Activated T-cell treated with anti-CD3 and anti-CD28 coated beads, Interleukin-2, amount 50 U/mL, for 24 hours (primary cell): ENCODE measurements at places on chromosomes 6 and 20.

DNA sequence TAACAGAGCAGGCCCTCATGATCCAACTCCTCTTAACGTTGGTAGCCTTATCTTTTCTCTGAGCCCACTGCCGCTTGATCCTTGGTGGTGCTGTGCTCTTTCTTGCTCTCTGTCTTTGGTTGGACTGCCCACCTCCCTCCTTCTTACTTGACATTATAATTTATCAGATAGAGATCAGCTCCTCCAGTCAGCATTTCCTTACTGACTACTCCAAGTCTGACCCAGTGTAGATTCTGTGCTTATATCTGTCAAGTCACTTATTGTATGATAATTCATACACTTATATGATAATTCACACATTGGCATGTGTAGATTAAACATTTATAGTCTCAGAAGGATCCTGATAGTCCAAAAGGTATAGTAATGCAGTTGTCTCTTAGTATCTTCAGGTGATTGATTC lies 18.1 kb downstream of the PTPRA start:
- DNase-seq, result no peak

DNA sequence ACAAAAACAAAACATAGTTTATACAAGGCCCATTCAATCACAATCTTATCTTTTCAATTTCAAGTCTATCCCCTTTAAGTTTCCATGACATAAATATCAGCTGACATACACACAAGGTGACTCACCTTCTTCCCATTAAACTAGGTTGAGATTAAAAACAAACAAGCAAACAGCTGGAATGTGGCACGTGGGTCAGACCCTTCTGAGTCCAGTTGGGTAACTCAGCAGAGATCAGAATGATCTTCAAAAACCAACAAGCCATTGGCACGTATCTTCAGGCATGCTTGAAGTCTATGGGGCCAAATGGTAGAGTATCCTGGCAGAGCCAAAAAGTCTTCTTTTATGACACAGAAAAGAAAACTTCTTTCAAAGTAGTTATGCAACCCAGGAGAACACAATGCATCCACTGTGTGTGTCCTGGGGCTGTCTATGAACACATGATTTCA lies 603.5 kb upstream of the CITED2 start:
- no peak for DNase-seq

GRCh38 chr20:63693083-63693732 lies 3.2 kb upstream of the TNFRSF6B start:
- no peak for DNase-seq

GRCh38 chr6:91781946-91782345 lies 1195.1 kb upstream of the MAP3K7 start:
- no peak for DNase-seq

- no peak for DNase-seq
Measured at GRCh38 chr20:25193843-25194242, 1.7 kb upstream of the ENTPD6 start.

DNA sequence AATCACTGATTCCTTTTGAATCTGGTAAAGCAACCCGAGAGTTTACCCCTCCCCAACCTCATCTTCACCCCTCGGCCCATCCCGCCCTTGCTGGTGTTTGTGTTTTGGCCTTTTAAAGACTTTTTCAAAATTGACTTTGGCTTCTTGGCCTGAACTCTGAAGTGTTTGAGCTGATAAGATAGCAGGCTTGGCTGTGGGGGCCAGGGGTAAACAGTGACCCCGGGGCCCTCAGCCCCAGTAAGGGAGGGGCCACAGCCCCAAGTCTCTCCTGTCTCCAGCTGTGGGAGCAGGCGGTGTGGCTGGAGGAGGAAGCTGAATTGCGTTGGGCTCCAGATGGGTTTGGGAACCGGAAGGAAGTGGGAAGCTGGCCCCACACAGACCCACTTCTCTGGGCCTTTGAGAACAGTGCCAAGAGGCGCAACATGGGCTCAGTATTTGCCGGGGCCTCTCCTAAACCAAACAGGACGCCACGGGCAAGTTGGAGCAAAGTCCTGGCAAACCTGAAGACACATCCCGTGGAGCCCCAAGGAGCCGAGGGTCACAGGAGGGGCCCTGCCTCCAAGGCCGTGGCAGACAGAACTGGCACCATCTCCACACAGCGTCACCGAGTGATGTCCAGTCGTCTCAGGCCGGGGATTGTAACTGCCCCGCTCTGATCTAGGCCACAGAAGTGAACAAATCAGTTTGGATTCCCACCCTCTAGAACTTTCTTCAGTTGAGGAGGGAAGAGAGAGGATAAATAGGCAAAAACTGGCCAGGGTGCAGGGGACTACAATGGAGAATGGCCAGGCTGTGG lies 54.3 kb upstream of the PTPN1 start:
- no peak for DNase-seq

DNA sequence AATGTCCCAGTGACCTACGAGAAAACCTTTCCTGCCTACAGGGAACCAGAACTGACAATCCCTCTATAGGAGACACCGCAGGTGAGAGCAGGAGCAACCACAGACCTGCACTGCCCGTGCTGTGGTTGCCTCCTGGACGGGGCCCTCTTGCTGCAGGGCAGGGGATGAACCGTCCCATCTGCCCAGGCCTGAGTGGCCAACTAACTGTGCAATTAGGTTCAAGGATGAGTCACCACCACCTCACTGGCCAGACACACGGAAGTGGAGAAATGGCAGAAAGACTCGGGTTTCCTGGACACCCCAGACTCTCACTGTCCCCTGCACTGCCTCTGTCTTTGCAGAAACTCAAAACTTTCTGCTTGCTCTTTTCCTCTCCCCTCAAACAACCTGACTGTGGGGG lies 13.8 kb upstream of the HLA-G start:
- no peak for DNase-seq

DNA sequence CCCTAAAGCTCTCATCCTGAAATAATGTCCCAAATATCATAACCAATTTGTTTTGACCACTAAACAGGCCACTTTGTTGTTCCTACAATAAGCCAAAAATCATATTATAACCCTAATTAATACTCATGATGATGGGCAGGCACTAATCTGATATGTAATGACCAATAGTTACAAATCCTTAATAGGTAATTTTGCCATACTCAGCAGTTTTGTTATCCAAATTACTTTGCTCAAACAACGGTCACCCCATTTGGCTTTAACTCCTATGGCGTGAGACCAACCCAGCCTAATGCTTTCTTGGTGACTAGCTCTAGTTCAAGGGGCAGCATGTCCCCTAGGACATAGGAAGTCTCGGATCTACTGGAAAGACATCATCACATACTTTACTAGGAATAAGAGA lies 123.2 kb upstream of the ID4 start:
- DNase-seq, result no peak

GRCh38 chr20:36599912-36600345 lies 5.7 kb upstream of the RAB5IF start:
- DNase-seq, result no peak

DNA sequence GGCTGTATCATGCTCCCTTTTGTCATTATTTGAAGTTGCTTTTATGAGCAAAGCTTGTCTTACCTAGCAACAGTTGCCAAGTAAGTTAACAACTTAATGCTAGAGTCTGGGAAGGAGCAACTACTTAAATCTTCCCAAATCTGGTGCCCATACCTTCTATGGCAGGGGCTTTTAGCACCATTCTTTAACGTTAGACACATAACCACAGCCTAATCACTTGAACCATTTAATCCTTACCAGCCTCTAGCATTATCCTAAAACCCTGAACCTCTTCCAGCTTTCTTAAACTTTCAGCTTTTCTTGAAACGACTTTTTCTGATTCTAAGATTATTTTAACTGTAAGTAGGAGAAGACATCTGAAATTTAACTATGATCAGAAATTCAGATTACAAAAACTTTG lies at the start of gene C6orf163:
Gene C6orf163, plus strand, starts transcription at position 83 of the 400 bp plus-strand sequence. Its CDS starts 287 bp downstream, at position 370.
- no peak for DNase-seq

- DNase-seq, result no peak
Measured at GRCh38 chr6:20633566-20634340, 99.5 kb downstream of the CDKAL1 start.

DNA sequence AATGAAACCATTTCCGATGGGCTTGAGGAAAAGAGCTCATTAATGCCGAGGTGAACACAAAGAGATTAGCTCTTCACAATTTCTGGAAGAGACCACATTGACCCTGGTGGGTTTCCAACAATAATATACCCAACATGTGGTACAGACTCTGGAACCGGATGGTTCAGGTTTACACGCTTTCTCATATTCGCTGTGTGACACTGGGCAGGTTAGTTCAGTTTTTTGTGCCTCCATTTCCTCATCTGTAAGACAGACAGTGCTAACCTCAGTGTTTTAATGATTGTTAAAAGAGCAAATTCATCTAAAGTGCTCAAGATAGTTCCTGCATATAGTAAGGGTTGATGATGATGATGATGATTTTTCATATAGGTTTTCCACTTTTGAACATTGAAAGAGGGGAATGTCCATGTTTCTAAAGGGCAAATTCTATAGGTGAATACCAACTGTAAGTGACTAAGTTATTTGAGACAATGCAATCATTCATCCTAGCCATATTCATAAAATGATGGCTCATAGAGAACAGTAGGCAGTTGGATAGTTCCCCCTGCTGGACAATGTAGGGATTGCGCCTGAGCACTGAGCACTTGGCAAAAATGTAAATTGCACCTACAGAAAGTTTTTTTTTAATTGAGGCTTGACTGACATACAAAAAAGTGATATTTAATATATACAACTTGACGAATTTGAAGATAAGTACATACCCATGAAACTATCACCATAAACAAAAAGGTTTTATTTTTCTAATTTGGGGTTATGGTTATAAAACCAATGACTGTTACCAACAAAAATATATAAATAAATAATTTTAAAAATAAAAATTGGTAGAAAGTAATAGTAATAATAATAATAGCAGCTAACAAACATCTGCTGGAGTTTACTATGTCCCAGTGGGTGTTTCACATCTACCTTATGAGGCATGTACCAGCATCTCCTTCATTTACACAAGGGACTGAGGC lies 2.1 kb upstream of the PERP start:
- DNase-seq, result peak; percentile 83

GRCh38 chr20:19768325-19768842 lies 10.3 kb downstream of the RIN2 start:
- no peak for DNase-seq

DNA sequence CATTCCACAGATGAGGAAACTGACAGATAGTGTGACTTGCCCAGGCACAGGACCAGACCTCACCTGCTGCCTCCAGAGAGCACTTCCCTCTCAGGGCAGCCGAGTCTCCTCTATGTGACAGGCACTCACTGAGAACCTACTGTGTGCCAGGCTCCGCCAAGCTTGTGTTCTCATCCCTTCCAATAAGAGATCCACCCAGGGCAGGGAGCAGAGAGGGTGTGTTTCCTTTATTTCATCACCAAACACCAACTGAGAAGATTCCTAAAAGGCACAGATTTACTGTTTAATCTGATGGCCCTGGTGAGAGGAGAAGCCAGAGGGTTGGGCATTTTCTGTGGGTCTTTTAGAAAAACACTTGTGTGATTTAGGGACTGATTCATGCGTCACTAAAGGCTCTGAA lies 20.5 kb downstream of the SIRPA start:
- DNase-seq, result no peak

- no peak for DNase-seq
Measured at GRCh38 chr6:8436966-8437365, 1.6 kb upstream of the SLC35B3 start.

DNA sequence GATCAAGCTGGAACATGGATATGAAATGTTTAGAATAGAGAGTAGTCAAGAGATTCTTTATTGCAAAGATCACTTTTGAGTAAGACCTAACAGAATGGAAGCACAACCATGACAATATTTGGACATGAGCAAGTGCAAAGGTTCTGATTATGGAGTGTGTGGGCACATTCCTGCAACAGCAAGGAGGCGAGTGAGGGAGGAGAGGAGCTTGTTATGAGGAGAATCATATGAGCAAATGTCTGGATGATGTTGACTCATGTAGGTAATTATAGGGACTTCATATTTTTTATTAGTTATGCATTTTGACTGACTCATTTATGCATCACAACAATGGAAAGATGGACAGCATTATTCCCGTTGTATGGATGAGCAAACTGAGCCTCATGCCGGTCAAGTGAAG lies 100.8 kb upstream of the SLC35B3 start:
- DNase-seq, result no peak

DNA sequence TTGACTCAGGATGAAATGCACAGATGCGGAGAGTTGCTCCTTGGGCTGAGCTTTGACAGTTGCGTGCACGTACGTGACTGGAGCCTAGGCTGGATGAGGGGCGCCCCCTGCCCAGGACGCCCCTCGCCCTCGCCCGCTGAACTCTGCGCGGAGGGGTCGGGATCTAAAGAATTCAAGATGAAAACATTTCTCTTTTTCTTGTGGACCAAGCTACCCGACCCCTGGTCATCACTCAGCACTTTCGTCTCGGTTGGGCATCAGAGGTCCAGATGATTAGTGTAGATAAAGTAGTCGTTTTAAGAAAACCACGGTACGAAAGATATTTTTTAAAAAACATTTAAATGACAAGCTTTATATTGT lies 700 bp downstream of the DTD1 start:
- DNase-seq, result no peak

DNA sequence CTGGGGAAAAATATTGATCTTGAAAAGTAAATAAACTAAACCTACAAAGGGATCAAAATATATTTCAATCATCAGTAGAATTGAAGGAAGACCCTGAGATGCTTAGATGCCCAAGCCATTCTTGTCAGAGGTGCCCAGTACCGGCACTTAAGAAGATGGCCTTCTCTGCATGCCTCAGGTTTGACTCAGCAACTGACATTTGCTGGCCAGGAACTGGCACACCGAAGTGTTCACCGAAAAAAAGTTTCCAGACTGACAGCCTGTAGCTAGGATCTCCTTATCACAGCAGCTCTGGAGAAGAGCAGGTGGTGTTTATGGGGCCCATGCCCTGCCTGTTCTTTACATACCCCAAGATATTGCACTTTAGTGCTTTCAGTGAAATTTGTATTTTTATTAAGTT lies 203.2 kb downstream of the MOXD1 start:
- no peak for DNase-seq

- no peak for DNase-seq
Measured at GRCh38 chr6:92588148-92588547, 831.2 kb downstream of the EPHA7 start.
